ENCODE measurements at places on chromosomes 12 and 14.

DNA sequence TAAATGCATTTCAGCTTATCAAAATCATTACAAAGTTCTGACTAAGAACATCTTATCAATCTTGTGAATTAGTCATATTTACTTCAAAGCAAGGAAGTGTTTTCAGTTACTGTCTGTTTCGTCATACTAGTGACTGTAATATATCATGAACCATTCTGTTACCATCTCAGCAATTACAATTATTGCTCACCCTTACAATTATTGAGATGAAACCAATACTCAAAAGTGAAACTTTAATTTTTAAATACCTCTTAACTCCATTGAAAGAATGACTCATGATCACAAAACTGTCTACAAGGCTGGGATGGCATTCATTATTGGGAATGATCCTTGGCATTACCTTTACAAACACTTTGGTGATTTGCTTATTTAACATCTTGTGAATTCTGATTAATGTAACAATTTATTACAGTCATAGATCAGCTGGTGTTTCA is 90.3 kb downstream of the RPS6KA5 start:
- no peak for DNase-seq

DNA sequence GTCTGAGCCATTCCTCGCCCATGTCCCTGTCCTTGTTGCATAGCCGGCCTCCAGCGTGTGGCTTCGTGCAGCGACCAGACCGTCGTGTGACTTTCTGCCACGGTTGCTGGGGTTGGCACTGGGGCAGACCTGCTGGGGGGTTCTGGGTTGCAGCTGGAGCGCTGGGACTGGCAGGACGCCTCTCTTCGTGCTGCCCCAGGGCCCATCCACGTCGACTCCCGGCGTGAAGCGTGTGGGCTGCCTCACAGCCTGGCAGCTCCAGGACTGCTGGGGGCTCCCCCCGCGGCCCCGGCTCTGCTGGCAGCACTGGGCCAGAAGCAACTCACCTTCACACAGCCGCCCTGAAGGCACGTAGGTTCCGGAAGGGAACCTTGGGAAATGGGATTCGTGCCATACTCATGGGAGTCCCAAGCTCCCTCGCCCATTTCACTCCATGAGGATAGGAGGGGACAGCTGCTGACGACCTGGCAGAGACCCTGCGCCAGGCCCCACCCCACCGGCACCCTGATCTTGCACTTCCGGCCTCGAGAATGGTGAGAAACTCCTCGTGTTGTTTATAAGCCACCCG is 51.9 kb downstream of the GALNT9 start:
- no peak for DNase-seq

DNA sequence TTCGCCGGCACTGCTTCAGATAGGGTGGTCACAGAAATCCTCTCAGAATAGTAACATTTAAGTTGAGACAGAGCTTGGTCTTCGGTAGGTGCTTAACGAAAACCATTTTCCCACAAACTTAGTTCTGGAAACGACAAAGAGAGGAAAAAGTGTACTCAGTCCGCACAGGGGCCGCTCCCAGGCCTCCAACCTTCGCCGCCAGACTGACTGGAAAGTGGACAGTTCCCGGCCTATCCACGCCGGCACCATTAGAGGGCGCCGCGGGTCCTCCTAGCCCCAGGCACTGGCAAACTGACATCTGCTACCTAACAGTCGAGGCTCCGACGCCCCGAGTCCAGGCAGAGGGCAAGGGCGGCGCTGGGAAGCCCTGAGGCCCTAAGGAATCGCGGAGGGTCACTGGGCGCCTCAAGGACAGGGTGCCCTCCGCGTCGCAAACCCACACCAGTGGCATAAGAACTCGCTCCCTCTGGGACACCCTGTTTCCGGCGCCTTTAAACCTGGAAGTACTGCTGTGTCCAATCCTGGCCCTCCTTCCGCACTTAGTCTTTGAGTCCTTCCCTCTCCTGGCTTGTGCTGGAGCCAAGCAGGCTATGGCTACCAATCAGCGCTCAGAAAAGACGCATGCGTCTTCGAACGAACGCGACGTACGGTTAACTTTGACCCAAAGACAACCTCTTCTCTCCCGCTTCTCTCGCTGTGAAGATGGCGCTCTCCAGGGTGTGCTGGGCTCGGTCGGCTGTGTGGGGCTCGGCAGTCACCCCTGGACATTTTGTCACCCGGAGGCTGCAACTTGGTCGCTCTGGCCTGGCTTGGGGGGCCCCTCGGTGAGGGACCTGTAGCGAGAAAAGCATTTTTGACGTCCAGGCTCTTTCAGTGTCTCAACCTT is at the start of gene LETMD1:
Gene LETMD1 (plus strand): TSS at position 673 of the 886 bp plus-strand sequence. CDS start 30 bp downstream, at position 703.
- peak; percentile 92 for DNase-seq

DNA sequence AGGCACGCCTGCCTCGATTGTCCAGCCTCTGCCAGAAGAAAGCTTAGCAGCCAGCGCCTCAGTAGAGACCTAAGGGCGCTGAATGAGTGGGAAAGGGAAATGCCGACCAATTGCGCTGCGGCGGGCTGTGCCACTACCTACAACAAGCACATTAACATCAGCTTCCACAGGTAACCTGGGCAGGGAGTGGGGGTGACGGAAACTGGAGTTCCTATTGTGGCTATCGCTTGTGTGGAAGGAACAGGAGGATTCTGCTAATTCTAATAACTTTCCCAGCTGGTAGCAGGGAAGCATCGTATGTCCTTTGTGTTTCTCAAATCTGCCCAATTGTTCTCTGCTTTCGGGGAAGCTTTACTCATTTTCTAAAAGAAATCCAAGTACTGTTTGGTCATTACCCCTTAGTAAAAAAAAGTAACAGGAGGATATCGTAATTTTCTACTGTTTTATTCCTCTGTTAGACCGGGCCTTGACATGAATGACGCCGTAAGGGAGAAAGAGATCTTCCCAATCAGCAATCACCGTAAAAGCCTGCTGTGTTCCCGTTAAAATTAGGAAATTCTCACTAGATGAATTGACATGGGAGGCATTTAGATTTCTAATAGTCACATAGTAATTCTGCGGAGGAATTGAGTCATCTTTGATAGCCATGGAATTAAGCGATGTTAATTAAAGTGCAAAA is 449 bp downstream of the THAP2 start:
- DNase-seq = no peak

DNA sequence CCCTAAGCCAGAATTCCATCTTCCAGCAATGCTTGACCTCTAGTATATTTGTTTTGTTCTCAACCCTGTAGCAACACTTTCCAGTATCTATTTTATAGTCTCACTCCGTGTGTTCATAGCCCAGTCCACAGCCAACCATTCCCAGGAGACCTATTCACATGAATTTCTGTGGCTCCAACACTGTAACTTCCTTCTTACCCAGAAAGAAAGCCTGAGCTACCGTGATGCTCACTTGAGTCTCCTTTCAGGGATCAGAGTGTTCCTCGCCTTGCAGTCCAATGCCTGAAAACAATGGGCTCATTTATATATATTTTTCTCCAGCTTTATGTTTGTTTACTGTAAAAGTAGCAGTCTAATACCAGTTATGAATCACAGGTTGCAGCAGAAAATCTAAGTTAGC is 645.0 kb upstream of the NOVA1 start:
- no peak for DNase-seq

DNA sequence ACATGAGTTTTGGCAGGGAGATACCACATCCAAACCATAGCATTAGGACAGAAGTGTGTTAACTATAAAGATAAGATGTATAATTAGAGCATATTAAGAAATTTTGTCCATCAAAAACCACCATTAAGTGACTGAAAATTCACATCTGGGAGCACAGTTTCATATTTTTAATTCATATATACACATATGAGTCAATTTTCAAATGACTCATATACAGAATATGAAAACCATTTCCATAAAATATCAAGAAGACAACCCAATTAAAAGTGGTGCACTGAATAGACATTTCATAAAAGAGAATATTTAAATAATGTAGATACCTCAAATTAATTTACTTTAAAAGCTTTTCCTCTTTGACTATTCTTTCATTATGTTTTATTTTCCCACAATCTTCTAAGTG is 25.3 kb downstream of the MUCL1 start:
- no peak for DNase-seq

Measured in stimulated activated CD4-positive, alpha-beta T cell treated with anti-CD3 and anti-CD28 coated beads, Interleukin-1b, Interleukin-23, amount 100 ng/mL, for 48 hours (primary cell).